ENCODE measurements at places on chromosomes 4 and X. TPM values are rescaled to one million over a fixed set of nuclear protein-coding genes. Genes with fewer than 3 reads are reported as not detected.

DNA sequence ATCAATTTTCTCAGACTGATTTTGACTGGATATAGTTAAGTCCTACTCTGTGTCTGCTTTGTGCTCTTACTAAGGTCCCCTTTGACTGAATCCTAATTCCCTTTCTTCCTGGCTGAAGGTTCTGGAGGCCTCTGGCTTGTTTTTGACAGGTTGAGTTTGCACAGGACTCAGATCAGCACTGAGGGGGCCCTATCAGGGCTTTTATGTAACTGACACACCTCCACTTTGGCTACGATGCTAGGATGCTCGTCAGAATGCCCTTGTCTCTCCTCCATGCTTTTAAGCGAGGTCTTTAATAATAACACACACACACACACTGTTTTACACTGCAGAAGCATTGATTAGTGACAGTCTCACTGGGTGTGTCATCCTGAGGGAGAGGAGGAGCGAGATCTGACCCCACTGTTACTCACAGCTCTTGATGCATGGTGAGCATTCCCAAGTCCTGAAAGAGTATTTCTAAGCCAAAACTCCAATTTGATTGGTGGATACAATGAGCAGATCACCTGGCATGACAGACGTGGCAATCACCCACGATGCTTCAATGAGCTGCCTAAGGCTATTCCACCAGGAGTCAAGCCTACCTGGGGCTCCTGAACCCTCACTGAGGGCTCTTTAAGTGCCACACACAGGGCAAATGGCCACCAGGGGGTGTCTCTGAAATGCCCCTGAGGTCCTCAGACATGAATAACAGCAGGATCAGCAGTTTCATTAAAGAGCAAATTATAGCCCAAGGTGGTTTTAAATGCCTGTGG, 130.4 kb upstream of the CPEB2 start:
- H3K27ac ChIP-seq, result no peak overlapping the region
- no peaks in the 10 kb centered on the region for H3K27me3 ChIP-seq
- no peaks in the 10 kb centered on the region for H3K36me3 ChIP-seq
- no peak overlapping the region for H3K4me3 ChIP-seq
- no peak for DNase-seq

GRCh38 chrX:66049056-66049455, 9.2 kb upstream of the VSIG4 start:
- H3K36me3 ChIP-seq, result no peaks in the 10 kb centered on the region
- no peak overlapping the region for H3K4me3 ChIP-seq
- no peaks in the 10 kb centered on the region for H3K27me3 ChIP-seq

DNA sequence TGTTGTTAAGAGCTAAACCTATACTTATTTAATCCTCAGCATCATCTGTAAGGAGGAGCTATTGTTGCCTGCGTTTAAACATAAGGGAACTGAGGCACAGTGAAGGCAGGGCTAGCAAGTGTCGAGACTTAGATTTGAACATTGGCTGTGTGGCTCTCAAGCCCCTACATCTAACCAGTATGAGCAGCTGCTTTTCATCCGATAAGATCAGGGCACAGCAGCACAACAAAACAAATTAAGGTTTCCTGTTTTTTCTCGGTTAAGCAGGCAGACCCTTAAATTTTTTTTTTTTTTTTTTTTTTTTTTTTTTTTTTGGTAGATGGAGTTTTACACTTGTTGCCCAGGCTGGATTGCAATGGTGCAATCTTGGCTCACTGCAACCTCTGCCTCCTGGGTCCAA, 35.6 kb downstream of the RAB40A start:
- H3K27ac ChIP-seq, result no peak overlapping the region
- DNase-seq, result no peak
- H3K36me3 ChIP-seq, result no peaks in the 10 kb centered on the region
- H3K4me3 ChIP-seq, result no peak overlapping the region
- no peaks in the 10 kb centered on the region for H3K4me1 ChIP-seq

DNA sequence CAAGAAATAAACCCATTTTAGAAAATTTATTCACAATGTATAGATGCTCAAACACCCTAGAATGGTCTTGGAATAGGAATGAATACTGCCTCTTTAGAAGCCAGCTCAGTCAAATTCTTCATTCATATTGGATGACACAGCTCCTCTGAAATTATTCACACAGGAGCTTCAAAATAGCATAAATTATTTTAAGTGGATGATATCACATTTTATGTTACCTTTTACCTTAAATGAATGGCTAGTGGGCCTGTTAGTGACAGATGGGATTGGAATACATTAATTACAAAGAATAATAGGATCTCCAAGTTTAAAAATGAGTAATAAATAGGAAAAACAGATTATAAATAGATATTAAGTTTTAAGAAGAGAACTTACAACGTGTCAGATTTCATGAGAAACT, 184.4 kb downstream of the GABRB1 start:
- H3K4me1 ChIP-seq, result no peaks in the 10 kb centered on the region
- DNase-seq, result no peak
- H3K27ac ChIP-seq, result no peak overlapping the region
- no peak overlapping the region for H3K4me3 ChIP-seq
- no peaks in the 10 kb centered on the region for H3K27me3 ChIP-seq

GRCh38 chr4:6964858-6965257, 55.2 kb downstream of the TBC1D14 start:
- peaks cover 43% of the 10 kb centered on the region for H3K4me1 ChIP-seq
- H3K27ac ChIP-seq, result no peak overlapping the region
- H3K4me3 ChIP-seq, result no peak overlapping the region
- peaks cover 16% of the 10 kb centered on the region for H3K36me3 ChIP-seq
- no peak for DNase-seq
- H3K27me3 ChIP-seq, result no peaks in the 10 kb centered on the region

DNA sequence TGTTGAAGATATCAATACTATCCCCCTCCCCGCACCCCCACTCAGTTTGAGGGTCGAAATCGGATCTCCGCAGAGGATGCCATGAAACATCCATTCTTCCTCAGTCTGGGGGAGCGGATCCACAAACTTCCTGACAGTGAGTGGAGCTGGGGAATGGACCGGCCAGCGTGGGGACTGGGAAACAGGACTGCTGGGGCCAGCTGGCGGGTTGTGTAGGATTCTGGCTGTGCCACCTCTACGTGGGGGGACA, 5.5 kb upstream of the USP11 start:
- H3K36me3 ChIP-seq, result peaks cover 6% of the 10 kb centered on the region
- DNase-seq, result no peak
- no peak overlapping the region for H3K27ac ChIP-seq
- no peak overlapping the region for H3K4me3 ChIP-seq
- no peaks in the 10 kb centered on the region for H3K27me3 ChIP-seq
- H3K4me1 ChIP-seq, result no peaks in the 10 kb centered on the region

Gene UGT2B15
- not detected for total RNA-seq
